ENCODE measurements at places on chromosomes 11 and 22.

DNA sequence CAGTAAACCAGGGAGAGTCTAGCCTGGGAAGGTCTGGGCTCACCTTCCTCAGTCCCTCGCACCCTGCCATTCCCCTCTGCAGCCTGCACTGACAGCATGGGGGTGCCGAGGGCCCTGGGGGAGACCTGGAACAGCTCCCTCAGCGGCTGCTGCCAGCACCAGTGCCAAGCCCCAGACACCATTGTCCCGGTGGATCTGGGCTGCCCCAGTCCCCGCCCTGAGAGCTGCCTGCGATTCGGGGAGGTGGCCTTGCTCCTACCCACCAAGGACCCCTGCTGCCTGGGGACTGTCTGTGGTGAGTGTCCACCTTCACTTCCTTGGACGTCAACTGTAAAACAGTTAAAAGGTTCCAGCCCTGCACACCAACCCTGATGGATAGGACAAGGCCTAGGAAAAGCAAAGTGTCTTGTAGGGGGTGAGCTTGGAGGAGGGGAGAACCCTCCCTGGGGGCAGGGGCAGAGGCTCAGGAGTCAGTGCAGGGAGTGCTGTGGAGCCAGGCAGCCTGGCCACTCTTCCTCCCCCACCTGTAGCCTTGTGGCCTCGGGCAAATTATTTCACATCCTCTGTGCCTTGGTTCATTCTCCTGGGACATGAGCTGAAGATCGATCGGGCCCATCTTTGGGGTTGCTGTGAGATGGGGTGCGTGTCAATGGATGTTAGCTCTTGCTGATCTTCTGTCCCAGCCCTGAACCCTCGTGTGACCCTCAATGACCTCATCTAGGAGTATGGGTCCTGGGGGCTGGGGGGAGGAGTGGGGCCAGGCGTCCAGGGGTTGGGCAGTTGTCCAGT, 85.2 kb upstream of the MYOD1 start:
- no peak for DNase-seq

GRCh38 chr11:9155930-9156329, 64.5 kb upstream of the SCUBE2 start:
- DNase-seq = no peak

DNA sequence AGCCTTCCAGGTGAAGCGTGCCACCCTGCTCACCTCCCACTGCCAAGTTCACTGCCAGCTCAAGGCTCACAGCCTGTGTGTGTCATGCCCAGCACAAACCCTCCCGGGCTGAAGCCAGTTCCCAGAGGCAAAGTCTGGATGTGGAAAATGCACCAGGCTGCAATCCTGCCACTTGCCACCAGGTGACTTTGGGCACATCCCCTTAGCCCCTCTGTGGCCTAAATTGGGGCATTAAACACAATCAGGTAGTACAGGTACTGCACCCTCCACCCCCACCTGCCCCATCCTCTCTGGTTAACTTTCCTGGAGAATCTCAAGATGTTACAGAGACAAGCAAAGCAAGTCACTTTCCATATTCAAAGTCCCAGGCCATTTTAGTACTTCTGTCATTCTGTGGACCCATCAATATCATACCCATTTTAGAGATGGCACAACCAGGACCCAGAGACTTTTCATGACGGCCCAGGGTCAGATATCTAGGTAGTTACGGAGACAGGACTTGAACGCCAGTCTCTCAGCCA, 1.8 kb upstream of the RASD2 start:
- no peak for DNase-seq

DNA sequence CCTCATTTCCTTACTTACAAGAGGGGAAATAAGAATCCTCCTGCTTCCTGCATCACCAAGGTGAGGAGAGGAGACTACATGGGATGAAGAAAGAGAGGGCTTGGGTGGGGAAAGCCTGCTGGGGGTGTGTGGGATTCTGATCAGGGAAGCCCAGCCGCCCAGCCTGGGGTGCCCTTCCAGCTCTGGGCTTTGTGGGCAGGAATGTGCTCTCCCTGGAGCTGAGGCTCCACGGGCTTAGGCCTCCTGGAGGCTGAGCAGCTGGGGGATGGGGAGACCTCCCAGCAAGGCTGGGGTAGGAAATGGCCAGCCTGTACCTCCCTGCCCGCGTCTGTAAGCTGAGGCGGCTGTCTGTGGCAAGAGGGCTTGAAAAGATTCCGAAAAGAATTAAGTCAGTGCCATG, 206.1 kb downstream of the GRIK4 start:
- DNase-seq = no peak

DNA sequence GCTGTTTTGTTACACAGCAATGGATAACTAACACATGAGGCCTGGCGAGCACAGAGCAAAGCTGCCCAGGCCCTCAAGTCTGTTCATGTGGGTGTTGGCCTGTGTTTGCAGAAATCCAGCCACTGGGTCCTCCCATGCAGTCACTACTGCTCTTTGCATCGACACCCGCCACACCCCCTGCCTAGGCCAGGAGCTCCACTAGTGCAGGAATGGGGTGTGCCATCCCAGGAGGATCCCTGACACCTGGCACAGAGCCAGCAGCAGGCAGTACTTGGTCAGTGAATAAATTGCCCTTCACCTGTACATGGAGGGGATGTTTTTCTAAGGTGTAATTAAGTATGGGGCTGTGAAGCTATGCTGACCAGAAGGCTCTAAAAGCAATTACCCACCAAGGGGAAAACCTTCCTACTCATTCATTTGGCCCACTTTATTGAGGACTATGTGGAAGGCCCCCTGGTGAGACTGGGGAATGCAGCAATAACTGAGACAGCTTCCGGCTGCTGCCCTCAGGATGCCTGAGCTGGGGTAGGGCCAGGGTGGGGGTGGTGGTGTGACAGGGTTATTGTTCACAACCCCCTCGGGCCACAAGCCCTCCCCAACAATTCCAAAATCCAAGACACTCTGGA, 160.8 kb downstream of the CRYBB2 start:
- DNase-seq = no peak

DNA sequence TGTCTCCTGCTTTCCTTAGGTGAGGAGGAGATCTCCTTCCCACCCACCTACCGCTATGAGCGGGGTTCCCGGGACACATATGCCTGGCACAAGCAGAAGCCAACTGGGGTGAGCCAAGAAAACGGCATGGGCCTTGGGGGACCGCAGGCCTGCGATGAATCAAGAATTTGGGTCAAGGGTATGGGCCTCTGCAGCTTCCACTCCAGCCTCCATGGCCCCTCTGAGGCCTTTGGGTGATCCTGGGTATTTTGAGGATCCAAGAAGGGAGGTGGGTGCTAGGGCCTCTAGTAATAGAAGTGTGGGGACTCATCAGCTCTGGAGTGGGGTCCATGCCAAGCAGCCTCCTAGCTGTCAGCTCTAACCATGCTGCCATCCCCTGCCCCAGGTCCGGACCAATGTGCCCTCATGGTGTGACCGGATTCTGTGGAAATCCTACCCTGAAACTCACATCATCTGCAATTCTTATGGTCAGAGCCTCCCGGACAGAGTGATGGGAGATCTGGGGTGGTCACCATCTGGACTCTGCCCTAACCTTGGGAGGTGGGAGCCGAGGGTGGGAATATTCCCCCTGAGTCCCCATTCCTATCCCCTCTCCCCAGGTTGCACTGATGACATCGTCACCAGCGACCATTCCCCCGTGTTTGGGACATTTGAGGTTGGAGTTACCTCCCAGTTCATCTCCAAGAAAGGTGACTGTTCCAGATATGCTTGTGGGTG, 8.6 kb downstream of the INPPL1 start:
- no peak for DNase-seq

DNA sequence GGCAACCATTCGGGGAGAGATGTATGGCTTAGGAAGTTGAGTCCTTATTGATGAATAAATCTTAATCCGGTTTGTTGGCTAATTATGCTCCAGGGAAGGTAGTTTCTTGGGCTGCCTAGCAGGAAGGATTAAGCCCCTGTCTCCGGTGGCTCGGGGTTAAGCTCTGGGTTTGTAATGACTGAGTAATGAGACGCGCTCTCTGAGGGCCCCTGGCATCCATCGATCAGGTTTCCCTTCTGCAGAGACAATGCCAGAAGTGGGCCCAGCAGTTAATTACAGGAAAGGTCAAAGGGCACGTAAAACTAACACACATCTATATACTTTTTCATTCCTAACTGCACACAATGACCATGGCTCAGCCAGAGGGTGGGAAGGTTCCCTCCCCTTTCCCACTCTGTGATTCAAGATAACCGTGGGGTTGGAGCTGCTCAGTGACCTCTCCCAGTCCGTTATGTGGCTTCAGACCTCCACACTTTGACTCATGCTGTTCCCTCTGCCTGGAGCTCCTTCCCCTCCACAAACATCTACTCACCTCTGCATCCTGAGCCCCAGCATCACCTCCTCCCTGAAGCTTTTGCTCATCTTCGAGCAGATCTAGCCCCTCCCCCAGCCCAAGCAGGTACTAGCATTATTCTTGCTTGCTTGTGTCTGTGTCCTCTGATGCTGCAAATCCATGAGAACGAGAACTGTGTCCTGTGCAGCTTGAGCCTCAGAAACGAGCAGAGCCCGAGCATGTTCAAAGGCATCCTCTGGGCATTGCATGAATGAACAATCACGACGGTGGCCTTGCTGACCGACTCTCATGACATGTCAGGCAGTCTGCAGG, 16.6 kb downstream of the SCUBE1 start:
- peak; percentile 23 for DNase-seq

GRCh38 chr22:30280505-30280904, 8.8 kb downstream of the CASTOR1 start:
- DNase-seq = no peak

GRCh38 chr11:104581246-104581980, 316.8 kb downstream of the CASP12 start:
- DNase-seq = no peak

GRCh38 chr22:22097727-22098228, 115.2 kb upstream of the TOP3B start:
- no peak for DNase-seq

DNA sequence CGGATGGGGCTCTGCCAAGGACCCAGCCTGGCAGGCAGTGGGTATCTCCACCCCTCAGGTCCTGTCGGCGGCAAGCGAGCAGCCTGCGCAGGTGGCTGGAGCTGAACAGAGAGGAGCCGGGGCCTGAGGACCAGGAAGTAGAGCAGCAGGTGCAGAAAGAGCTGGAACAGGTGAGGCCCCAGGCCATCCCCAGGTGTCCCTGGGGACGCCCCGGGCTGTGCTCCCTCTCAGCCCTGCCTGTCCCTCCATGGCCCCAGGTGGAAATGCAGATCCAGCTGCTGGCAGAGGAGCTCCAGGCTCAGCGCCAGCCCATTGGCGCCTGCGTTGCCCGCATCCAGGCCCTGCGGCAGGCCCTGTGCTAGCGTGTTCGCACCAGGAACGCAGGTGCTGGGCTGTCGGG, 44.0 kb downstream of the PISD start:
- DNase-seq = no peak

GRCh38 chr11:77386178-77386577, 84.7 kb upstream of the GDPD4 start:
- no peak for DNase-seq

GRCh38 chr22:40348025-40348658, 1.8 kb downstream of the ADSL start:
- no peak for DNase-seq

Measured in right kidney (tissue), 9 donors.